ENCODE measurements at places on chromosomes 5 and 9.
A peak's percentile ranks its signal among the peaks of the same experiment; 100 is the strongest.

- no peak for DNase-seq
Observed at GRCh38 chr5:95859661-95860060, 37.1 kb upstream of the GLRX start.

DNA sequence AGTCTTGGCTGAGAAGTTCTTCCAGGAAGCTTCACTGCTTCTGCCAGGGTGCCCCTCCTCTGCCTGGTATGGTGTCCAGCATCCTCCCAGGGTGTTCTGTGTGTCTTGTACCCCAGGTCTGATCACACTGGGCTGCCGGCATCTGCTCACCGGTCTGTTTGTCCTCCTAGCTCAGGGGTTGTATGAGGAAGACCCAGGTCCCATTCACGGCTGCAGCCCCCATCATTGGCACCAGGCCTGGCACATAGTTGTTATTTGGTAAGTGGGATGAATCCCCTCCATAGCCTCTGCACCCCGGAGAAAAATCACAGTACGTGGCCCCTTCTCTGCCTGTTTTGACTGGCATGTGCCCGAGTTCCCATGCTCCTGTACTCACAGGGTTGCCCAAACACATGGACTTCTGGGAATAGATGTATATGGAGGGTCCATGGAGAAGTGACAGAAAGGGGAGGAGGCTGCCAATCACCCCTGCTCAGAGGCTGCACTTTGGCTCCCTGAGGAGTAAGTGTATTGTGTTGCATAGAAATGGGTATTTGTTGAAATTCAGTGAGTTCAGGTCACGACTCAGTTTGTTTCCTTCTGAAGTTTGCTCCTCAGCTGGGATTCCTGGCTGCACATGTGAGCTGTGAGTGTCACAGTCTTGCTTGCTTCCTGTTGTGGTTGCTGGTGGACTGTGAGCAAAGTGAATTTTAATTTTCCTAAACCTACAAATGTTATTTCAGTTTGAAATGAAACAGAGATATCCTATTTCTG is 96.2 kb downstream of the HSPA4 start:
- DNase-seq: no peak

GRCh38 chr5:83654427-83654994 is 66.1 kb downstream of the HAPLN1 start:
- no peak for DNase-seq

GRCh38 chr5:158701406-158702177 is 398.1 kb downstream of the EBF1 start:
- DNase-seq: peak; percentile 68

- peak; percentile 92 for DNase-seq
Observed at GRCh38 chr9:37464426-37465248, 613 bp downstream of the ZBTB5 start.

DNA sequence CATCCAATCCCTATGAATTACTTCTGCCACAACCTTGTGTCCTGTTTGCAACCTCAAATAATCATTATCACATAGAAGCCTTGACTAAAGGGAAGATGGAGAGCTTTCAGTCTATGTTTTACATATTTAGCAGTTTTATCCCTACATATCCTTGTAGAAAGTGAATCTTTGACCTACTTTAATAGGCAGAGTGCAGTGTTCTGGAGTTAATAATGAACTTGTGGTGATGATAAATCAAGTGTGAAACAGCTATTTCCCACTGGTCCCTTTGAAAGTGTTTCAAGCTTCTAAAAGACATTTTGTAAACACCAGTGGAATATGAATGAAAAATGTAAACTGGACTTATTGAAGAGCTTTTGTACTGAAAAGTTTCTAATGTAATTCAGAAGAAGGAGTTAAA is 406.7 kb downstream of the GABRG2 start:
- no peak for DNase-seq

DNA sequence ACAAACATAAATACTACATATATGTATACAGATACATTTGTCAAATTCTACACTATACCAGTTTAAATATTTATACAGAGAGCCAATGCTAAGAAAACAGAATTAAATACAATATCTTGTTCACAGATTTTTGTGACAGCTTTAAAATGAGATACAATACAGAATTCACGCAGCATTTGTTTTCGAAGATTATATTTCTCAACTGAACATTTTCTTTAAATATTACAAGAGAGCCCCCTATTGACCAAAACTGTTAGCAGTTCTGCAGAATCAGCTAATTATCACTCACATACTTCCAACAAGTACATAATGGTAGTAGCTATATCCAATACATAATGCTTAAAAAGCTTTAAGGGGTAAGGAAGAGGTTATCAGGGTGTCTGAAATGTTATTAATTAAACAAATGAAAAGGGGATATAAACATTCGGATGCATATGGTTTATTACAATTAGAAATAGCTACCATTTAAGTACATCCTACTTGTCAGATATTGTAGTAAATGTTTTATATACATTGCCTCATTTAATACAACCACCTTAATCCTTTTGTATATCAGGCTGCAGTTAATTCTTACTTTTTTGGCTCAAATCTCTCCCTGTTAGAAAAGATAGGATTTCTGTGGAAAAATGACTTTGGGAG is 31.7 kb downstream of the ZDHHC21 start:
- peak; percentile 17 for DNase-seq

DNA sequence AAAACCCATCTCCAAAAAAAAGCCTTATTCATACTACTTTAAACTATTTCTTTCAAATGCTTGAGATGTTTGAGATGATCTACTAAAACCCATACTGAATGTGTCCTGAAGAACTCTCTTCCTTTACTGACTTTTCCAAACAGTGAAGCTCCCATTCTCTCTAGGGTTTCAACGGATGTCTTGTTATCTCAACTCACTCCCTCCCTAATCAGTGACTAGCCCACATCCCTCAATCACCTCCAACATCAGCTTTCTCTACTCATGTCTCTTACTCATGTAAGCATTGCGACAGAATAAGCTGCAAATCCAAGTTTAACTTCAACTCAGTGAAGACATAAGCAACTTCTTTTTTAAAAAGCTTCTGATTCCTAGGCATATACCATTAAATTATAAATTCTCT is 42.1 kb downstream of the WDR41 start:
- no peak for DNase-seq

DNA sequence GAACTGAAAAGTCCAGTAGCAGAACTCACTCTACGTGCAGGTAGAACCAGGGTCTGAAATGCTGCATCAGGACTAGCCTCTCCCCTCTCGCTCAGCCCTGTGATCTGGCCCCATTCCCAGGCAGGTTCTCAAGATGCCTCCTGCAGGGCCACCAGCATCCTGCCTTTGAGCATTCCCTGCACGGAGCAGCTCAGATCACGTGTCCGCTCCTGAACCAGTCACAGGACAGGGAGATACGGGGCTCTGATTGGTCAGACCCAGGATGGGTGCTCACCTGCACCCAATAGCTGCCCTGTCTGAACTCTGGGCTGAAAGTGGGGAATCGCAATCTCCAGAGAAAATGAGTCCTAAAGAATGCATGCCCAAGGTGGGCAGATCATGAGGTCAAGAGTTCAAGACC is 50.8 kb downstream of the NEURL1B start:
- DNase-seq: no peak

DNA sequence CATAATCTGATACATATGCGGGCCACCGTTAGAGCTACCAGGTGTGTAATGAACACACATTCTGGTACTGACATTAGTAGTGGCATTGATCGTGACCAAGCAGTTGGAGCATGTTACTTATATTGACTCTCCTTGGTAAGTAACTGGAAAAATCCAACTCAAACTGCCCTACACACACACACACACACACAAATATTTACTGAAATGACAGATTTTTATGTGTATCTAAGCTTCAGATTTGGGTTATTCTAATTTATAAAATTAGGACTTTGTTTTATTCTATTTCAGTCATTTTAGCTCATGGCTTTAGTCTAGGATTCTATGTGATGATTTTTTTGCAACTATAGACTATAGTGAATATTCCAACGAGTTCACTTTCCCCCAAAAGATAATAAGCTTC is 1280.2 kb upstream of the ACO1 start:
- DNase-seq: no peak

DNA sequence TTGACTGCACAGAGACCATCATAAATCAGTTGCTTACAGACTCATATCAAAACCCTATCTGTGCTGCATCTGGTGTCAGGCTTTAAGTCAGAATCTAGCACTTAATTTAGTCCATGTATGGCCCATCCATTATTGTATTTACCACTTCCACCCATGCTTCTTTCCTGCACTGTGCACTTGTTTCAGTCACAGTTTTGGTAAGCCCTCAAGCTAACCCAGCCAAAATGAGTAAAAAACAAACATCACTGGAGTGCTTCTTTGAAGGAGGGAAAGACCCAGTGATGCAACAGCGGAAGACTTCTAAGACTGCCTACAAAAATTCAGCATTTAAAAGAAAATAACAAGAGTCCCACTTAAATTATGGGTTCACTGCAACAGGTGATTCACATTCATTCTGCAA is 69.0 kb downstream of the FGF10 start:
- DNase-seq: no peak

- no peak for DNase-seq
Observed at GRCh38 chr9:133569891-133570690, 35.6 kb downstream of the ADAMTSL2 start.

DNA sequence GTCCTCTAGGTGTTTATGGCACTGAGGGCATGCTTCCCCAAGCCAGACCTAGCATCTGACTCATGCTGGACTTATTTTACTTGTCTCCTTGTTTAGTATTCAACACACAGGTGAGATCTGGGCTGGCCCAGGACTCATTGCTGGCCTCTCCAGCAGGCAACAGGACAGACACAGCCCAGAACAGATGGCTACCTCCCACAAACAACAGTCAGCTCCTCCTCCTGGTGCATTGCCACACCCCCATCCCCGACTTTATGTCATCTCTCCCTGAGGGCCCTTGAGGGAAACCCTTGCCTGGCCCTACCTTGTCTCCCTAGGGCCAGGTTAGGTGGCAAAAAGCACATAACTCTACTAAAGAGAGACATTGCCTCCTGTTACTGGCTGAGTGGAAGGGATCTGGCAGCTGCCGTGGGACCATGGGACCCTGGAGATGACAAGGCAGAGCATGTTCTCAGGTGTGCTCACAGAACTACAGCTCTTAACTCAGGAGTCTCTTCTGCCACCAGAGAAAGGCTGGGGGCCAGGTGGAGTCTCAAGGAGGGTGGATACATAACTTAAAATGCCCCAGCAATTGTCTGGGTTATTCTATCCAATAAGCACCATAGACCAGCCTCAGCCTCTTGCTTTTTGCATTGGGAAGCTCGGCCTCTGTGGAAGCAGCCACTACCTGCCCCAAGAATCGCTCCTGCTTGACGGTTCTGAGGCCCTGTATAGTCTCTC is 2.3 kb downstream of the ACSL6 start:
- peak; percentile 65 for DNase-seq

DNA sequence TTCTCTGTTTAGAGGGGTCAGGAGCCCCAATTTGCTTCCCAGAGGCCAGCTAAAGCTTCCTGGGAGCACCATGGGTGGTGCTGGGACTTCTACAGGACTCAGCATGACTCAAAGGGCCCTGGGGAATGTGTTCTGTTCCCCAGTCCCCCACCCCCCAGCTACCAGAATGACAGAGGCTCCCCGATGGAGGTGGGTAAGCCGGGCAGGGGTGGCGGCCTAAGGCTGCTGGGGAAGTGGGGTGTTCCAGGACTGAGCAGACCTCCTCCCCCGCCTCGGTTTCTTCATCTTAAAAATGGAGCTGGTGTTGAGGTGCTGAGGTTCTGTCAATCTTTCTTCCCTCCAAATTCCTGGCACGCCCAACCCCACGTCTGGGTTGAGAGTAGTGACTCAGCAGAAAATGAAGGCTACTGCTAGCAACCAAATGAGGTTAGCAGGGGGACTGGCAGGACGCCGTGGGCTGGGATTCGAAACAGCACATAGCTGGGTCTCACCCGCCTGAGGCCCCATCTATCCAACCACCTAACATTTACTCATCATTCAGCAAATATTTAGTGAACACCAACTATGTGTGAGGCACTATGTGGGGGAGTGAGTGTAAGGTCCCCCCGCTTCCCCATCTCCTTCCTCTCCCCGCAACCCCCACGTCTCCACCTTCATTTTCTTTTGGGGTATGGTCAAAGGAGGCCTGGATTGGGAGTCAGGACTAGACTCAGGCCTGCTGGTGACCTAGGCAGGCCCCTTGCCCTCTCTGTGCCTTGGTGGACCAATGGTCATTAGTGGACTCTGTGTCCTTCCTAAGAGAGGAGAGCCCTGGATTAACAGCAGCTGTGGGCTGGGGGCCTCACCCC is 50.2 kb downstream of the C9orf50 start:
- peak; percentile 15 for DNase-seq

GRCh38 chr5:80860924-80861613 is 99.1 kb upstream of the RASGRF2 start:
- DNase-seq: no peak

- no peak for DNase-seq
Observed at GRCh38 chr5:178993236-178993765, 1.8 kb downstream of the GRM6 start.

GRCh38 chr5:161340012-161340411 is 206.5 kb downstream of the GABRB2 start:
- no peak for DNase-seq

GRCh38 chr9:33858423-33858822 is 41.5 kb downstream of the UBE2R2 start:
- DNase-seq: no peak

DNA sequence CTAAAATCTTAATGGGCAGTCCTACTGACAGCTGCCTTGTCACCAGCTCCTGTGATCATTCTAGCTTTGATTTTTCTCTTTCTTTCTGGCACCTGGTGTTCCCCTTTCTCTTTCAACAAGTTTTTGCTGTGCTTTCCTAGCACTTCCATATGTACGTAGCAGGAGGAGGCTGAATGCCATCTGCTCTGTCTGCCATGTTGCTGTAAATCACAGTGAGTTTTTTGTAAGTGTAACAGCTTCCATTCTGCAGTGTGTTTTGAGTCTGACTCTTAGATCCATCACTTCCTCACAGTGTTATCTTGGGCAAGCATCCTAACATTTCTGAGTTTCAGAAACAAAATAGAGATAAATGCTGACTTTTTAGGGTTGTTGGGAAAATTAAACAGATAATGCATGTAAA is 247.9 kb downstream of the DOCK8 start:
- DNase-seq: peak; percentile 93

GRCh38 chr5:42666869-42667268 is 89.7 kb upstream of the CCDC152 start:
- DNase-seq: no peak

DNA sequence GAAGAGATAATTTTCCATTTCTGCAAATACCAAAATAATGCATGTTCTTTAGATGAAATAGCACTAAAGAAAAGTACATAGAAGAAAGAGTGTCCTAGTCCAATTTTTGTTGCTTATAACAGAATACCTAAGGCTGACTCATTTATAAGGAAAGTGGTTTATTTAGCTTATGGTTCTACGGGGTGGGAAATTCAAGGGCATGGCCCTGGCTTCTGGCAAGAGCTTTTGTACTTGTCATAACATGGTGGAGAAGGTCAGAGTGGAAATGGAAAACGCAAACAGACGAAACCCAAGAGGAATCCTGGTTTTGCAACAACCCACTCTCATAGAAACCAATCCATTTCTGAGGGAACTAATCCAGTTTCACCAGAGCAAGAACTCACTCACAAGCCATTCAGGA is 283.7 kb downstream of the CSNK1G3 start:
- no peak for DNase-seq

Measured in NCI-H2171 treated with DMSO at 0.1 percent for 48 hours (cell line).